ENCODE measurements at places on chromosomes 2 and 18.

- DNase-seq, result peak; percentile 75
These were observed 145.9 kb downstream of the ZNF516 start for GRCh38 chr18:76349067-76349715.

GRCh38 chr2:99066075-99066958, 75.2 kb upstream of the C2orf15 start:
- DNase-seq, result no peak

DNA sequence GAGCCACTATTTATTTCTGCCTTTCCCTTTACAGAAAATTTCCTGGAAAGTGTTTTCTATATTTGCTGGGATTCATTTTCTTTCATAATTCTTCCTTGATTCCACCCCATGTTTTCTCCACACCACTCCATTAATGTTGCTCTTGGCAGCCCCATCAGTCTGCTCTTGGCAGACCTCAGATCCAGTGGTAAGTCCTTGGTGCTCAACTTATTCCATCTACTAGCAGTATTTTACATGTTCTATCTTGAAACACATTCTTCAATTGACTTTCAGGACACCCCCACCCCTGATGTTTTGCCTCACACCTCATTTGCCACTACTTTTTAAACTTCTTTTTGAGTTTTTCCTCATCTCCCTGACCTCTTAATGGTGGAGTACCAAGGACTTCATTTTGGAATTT, 65.0 kb downstream of the HNMT start:
- no peak for DNase-seq

- peak; percentile 45 for DNase-seq
These were observed 13.3 kb downstream of the LIMS2 start for GRCh38 chr2:127661949-127662510.

DNA sequence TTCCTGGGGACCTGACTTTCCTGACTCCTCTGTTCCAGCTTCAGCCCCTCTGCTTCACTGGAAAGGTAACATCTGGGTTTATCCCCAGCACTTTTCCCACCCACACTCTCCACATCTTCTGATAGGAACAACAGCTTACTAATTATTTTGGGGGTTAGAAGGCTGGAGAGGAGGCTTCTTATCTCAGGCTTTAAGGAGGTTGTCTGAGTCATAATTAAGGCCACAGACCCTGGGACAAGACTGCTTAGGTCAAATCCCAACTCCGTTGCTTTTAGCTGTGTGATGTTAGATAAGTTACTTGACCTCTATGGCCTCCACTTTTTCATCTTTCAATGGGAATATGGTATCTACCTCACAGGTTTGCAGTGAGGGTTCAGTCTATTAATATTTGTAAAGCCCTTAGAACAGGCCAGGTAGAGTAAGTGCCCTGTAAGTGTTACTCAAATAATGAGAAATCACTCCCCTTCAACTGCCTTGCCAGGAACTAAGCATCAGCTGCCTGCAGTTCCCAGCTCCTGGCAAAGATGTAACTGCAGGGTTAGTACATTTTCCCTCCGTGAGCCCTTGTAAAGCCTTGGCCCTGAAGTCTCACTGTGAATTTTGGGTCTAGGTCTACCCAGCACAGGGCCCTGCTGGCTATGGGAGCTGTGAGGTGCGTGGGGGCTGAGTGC, 123.6 kb downstream of the MTX2 start:
- DNase-seq, result no peak

- no peak for DNase-seq
These were observed 68.0 kb downstream of the RBMS1 start for GRCh38 chr2:160425434-160426151.

GRCh38 chr2:198438331-198438730, 633.9 kb downstream of the PLCL1 start:
- no peak for DNase-seq

DNA sequence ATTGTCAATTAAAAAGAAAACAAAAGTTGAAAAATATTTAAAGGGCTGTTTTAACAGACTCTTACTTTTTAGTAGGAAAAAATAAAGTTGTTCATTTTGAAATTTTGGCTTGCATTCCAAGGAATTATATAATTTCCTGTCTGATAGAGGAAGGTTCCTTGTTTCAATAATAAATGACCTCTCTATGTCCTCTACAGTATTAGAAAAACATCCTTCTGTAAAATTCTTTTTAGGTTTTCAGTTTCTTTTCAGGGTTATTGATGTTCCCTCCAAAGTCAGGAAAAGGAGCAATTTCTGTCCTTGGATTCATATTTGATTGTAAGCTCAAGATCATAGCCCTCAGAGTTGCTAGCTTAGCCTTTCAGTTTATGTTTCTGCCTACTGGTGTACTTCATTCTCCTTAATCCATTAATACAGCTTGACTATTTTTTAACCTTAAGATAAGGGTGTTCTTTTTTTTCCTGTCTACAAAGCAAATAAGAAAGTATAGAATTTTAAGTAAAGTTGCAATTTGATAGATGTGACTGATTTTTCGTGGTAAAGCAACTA, 125.2 kb upstream of the COL3A1 start:
- DNase-seq, result no peak

GRCh38 chr2:231663458-231664212, 44.7 kb upstream of the PTMA start:
- no peak for DNase-seq

DNA sequence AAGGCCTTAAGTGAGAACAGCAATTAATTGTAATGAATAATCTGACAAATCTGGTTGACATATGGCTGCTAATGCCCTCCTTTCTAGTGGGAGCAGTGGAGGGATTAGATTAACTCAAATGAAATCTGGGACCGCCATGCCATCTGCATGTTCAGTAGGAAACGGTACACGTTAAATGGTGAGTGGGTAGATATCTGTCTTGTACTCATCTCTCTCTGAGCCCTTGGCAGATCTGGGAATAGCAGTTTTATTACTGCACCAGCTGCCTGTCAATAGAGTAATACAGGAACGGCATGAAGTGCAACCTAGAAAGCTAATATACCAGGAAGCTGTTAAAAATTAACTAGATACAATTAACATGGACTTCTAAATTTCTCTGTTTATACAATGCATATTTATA, 258.8 kb downstream of the GPD2 start:
- DNase-seq, result no peak

DNA sequence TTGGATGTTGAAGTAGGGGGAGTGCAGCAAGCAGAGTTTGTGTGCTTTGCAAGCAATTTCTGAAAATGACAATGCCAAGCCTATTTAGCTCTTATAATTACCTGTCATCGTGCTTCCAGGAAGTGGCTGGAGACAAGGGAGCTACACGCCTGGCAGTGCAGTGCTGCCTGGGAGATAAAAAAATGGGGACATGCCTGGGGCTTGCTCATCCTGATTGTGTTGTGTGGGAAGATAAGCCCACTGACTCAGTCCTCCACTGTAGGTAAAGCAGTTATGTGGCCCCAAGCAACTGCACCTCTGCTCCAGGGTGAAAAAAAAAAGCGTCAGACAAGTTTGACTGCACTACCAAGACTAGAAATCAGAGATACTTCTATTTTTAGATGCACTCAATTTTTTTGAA, 396.9 kb upstream of the NXPH2 start:
- no peak for DNase-seq

DNA sequence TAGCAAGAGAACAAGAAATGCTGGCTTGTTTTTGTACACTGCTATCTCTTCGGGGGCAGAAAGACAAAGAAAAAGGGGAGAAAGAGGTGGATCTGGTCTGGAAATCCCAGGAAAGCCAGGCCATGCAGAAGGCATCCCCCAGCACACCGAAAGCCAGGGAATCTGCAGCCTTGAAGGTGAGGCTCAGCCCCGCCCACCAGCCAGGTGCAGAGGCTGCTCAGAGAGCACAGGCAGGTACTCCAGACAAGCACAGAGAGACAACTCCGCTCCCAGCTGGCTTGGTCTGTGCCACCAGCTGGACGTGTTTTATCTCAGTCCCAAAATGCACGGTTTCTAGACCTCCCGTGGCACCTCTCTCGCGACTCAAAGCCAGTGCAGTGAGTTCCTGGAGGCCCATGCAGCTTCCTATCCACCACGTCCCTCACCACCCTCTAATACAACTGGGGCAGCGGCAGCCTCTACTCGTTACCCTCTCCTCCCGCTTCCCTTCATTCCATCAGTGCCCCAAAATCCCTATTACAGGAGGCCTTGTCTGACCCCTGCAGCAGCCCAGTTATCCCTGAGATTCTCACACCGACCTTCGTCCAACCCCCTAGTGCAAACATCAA, 62.8 kb downstream of the HDAC4 start:
- no peak for DNase-seq

DNA sequence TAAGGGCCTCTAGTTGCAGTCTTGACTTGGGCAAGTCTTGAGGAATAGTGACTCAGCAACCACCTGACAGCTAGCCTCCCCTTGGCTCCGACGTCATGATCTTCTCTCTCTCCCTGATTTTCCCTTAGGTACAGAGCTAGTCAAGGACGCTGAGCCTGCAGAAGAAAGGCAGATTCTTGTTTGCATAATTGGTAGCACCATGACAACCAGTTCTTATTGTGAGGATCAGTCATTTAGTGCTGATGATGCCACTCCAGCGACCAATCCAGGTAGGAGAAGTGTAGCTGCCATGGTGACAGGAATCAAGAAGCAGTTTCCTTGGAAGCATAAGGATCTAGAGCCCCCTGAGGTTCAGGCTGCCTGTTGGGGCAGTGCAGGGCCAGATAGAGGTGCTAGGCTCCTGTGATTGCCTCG, 2.8 kb upstream of the RESP18 start:
- DNase-seq, result no peak

- no peak for DNase-seq
These were observed 8.1 kb upstream of the GREB1 start for GRCh38 chr2:11525762-11526161.

DNA sequence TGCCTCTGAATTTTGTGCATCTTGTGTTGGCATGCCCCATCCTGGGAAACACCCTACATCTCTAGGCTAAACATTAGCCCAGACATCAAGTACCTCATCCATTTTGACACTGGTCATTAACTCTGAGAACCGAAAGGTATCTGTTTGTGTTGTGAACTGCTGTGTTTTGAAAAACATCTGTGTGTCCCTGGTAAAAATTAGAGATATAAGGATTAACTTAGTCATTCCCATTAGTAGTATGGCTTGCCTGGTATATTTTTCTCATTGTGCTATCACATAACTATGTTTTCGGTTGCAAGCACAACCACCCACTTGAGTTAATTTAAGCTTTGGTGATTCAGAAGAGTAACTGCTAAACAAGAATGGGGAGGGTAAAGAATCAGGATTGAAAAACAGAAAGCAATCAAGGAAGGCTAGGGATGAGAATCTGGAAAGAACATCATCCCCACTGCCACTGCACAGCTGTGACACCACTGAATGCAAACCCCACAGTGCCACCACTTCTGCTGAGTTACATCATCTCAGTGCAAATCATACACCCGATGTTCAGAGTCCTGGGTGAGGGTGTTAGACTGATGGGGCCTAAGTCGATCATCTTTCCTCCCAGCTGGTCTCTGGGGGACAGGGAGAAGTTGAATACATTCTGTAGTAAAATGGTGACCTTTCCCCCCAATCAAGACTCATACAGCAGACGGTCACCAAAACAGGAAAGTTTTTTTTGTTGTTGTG, 234.0 kb downstream of the EPHA4 start:
- no peak for DNase-seq

DNA sequence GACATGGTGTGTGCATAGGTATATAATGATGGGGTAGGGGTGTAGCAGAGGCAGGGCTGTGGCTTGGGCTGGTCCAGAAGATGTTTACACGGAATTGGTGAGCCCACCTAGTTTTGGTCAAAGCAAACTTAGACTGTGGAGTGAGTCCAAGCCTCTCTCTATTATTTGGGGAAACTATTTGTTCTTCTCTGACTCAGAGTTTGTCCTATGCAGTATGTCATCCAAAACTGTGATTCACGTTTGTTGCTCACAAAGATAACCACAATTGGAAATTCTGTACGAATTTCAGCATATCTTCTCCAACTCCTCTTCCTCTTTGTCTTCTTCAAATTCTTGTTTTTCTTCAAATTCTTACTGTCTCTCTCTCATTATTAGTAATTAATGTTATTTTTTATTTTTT, 292.9 kb downstream of the XIRP2 start:
- no peak for DNase-seq

DNA sequence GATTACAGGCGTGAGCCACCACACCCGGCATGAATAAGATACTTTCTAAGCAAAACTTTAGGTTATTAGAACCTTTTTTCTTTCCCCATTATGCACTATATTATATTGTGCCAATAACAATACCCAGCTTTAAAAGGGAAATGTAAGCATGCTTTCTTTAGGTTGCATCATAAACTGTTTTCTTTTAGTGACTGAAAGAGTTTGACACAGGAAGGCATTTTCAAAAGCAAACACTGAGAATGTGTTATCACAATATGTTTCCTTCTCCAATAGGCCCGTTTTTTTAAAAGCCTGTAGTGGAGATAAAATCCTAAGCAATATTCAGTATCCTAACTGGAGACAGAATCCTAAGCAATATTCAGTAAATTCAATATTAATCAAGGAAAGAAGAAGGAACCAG, 16.7 kb upstream of the EPB41L5 start:
- no peak for DNase-seq

DNA sequence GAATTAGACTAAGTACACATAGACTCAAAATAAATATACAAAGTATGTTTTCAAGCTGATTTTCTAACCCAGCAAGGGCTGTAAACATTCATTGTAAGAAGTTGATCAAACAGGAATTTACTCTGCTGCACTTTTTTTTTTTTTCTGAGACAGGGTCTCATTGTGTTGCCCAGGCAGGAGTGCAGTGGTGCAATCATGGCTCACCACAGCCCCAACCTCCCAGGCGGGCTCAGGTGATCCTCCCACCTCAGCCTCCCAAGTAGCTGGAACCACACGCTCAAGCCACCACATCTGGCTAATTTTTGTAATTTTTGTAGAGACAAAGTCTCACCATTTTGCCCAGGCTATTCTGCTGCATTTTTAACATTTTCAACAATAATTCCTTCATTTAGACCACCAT, 8.3 kb upstream of the CFLAR start:
- DNase-seq, result no peak

GRCh38 chr2:53289309-53290006, 478.1 kb upstream of the CHAC2 start:
- no peak for DNase-seq

DNA sequence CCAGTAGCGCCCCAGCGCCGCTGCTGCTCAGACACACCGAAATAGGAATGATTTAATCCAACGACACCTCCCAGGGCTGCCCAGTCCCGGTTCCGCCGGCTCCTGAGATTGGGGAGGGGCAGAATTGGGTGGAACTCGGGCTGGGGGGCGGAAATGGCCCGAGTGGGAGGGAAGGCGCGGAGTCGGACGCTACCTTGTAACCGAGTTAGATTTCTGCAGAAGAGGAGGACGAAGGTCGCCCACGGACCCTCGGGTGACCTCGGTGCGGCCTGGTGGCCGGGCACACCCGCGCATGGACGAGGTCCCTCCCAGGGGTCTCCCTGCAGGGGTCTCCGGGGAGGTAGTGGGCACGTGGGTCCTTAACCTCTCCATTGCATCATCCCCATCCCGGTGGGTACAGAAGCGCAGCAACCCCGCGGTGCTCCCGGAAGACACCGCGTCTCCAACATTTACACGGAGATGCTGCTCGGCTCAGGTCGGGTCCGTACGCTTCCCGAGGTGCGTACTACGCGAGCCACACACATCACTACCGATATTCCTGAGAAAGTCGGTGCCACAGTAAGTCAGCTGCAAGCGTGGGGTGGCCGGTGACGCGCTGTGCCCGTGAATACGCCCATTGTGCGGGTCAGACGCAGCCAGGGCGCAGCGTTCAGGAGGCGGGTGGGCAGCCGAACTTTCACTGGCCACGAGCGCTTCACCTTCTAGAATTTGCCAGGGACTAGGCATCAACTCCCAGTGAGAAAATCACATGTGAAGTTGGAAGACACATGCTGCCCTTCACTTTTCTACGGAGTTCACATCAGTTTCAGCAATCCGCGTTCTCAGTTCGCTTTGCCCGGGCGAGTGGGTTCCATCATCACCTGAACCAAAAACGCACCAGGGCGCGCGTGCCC, 3.0 kb downstream of the ZNF516 start:
- no peak for DNase-seq
